ENCODE measurements at places on chromosomes 13 and 19.
A peak's percentile ranks its signal among the peaks of the same experiment; 100 is the strongest.

DNA sequence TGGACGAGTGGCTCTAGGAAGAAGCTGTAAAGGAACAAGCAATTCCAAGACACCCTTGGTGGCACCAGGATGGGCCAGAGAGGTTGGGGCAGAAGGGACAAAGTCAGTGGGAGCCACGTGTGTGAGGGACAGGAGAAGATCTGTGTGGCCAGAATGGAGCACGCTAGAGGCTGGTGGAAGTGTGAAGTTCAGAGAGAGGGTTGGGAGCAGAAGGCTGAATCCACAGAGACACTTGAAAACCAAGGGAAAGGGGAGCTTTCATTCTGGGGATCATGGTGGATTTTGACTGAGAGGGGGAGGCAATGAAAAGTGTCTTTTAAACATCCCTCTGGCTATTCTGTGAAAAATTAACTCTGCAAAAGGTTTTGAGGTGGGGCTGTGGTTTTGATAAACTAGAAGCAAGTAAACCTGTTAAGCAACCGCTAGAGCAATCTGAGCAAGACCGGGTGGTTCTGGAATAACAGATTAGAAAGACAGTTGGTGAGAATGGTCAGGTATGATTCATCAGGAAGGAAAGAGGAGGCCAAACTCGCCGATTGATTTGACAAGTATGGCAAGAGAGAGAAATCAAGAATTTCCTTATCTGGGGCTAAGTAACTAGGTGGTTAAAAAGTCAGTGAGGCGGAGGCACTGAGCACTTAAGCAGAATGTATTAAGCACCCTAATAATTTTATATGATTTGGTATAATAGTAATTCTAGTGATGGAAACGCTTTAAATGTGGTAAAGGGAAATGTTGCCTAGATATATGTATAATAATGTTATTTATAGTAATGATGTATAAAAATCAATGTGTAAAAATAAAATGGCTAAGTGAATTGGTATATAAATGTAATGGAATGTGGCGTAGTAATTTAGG is 140.0 kb downstream of the MYO16 start:
- DNase-seq, result no peak

- DNase-seq, result no peak
Observed at GRCh38 chr13:113946409-113947181, 27.3 kb downstream of the C13orf46 start.

- DNase-seq, result no peak
Observed at GRCh38 chr13:72181661-72182060, 314.7 kb upstream of the DACH1 start.

- DNase-seq, result peak; percentile 63
Observed at GRCh38 chr19:7833225-7834099, 3.4 kb downstream of the EVI5L start.

DNA sequence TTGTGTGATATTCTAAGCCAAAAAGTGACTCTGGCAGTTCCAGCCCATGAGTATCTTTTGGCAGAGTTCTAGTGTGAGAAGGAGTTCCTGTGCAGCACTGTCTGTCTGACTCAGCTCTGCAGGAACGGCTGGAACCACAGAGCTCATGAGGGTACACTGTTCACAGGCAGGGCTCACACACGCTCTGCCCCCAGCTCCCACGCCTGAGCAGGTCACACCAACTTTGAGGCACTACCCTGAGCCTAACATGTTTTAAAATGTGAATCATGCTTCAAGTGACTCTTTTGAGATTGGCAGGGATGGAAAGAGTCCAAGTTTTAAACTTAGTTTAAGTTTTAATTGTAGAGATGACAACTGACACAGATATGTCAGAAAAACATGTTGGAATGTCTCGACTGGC is 1203.3 kb downstream of the UQCRFS1 start:
- no peak for DNase-seq

- peak; percentile 73 for DNase-seq
Observed at GRCh38 chr19:4518345-4519171, at the start of gene PLIN4. Gene PLIN4 (minus strand): TSS chr19:4518486. CDS start chr19:4518272, 214 bp downstream.

DNA sequence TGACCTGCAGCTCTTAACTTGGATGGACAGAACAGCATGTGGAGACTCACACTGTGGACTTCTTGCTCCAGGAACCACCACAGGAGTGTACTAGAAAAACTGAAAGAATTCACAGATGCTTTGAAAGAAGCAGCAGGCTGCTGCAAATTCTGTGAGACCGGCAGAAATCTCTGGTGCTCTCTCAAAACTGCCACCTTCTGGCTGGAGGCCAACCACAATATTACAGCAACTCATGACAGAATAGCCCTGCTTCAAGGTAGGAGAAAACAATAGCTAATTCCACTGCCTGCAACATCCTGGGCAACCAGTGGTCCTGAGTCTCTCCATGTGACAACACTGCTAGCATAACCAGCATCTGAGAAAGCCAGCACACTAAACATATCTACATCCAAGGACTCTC is 26.9 kb downstream of the CDK8 start:
- no peak for DNase-seq

DNA sequence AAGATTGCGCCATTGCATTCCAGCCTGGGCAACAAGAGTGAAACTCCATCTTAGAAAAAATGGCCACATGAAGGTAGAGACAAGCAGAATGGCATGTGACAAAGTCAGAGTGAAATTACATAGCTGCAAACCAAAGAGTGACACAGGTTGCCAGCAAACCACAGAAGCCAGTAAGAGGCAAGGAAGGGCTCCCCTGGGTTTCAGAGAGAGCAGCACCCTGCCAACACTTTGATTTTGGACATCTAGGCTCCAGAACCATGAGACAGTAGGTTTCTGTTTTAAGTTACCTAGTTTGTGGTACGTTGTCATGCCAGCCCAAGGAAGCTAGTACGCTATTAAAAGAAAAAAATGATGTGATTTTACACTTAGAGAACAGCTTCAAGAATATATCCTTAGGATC is 1.9 kb downstream of the NLRP4 start:
- DNase-seq, result no peak

GRCh38 chr13:93004919-93005318 is 221.7 kb upstream of the GPC6 start:
- no peak for DNase-seq

DNA sequence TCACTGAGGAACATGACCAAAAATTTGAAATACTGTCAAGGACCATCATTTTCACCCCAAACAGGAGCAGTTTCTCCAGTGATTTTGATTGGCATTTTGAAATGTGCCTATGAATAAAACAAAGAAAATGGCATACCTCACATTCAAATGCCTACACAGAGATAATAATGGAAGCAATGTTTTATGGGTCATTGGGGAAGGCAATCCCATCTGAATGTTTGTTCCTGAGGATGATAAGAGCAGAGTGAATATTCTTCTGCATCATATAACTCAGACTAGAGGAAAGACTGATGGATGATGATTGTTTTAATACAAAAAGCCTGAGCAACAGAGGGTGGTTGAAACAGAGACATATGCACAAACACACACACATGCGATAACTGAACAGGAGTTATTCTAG is 2749.9 kb downstream of the PCDH9 start:
- no peak for DNase-seq

- peak; percentile 13 for DNase-seq
Observed at GRCh38 chr13:111941845-111942447, 125.0 kb upstream of the SOX1 start.

- DNase-seq, result no peak
Observed at GRCh38 chr13:100378533-100378932, 210.1 kb downstream of the GGACT start.

DNA sequence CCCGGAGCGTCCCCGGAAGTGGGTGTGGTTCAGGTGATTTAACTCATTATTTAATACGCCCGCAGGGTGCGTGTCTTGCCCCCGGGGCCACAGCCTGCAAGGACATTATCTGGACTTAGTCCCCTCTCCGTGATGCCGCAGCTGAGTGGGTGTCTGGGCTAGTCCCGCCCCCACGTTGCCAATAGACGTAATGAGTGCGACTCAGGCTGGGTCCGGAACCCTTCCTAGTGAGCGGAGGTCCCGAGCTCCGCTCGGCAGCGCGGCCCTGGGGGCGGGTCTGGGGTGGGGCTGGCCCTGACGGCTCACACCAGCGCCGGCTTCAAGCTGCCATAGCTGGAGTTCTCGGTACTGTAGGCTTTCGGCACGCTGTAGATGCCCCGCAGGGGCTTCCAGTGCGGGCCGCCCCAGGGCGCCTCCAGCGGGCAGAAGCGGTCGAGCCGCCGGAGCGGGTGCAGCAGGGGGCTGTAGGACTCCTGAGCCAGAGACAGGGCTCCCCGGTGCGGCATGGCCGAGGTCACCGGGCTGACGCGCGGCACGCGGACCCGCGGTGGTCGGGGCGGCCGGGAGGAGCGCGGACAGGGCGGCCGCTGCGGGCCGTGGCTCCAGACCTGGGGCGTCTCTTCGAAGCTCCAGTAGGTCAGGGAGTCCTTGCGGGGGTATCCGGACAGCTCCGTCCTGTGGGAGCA is 918 bp upstream of the LHB start:
- DNase-seq, result no peak

DNA sequence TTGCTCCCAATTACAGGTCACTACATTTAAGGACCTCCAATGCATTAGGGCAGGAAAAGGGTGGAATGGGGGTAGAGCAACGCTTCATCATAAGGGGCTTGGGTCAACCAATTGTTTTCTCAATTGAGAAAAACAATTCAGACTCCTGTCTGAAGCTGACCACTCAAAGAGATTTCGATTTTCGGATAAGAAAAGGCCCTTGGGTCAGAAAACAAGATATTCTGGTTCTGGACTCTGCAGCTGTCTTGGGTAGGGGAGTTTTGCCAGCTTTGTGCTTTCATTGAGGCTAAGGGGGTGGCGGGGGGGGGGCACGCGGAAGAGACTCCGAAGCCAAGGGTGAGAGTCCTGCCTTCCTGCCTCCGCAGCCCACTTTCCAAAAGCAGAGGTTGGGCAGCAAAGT is 4.8 kb upstream of the ZNF98 start:
- no peak for DNase-seq

DNA sequence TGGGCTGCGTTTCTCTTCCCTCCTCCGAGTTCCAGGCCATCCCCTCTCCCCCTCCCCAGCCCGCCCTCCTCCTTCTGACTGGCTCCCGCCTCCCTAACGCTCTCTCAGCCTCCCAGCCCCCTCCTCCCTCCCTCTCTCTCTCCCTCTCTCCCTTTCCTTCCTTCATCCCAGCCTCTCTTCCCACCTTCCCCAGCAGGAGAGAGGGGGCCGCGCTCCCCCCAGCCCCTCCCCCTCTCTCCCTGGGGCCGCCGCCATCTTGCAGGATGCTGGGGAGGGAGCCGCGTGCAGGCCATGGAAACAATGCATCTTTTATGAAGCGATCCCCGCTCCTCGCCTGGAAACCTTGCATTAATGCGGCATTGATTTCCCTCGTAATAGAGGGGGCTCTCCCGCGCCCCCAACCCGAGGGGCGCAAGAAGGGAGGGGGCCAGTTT is 42.6 kb upstream of the ADGRL1 start:
- no peak for DNase-seq

- no peak for DNase-seq
Observed at GRCh38 chr19:7830272-7830771, 304 bp downstream of the EVI5L start.

GRCh38 chr13:102443249-102443648 is 41.4 kb upstream of the FGF14 start:
- DNase-seq, result no peak

DNA sequence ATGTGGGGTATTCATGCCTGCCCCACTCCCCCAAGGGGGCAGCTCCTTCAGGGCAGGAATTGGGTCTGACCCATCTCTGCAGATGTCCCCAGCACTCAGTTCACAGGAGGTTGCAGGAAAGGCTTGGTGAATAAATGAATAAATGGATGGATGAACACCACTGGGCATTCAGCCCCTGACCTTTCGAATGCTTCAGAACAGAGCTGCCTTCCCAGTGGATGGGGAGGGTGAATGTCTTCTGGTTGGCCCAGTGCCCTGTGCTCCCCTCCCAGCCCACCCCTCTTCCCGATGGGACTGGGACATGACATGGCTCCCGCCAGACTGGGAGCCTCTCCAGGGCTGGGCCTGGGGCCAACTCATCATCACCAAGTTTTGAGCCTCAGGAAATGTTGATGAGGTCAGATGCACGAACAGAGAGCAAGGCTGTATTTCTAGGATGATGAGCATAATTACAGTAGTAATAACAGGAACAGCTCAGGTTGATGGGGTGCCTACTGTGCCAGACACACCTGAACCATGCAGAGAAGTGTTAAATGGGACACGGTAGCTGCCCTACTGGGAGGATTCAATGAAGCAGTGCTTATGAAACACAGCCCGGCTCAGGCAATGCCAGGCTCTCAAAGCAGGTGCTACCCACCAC is 25.7 kb downstream of the VRK3 start:
- no peak for DNase-seq

DNA sequence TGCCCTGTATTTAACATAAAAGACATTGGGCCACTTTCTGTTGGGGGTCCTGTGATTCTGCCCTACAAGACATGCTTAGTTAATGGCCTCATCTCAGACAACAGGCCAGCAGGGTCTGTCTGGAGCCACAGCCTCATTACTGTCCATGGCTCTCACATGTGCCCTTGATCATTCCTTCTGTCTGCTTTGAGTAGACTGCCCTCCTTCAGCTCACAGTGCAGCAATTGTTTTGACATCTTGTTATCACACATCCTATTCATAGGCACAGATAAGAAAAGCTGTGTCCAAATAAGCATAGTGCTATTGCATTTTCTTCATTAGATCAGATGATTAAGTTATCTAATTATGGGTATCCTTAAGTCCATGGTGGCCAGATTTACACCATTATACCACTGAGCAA is 127.9 kb downstream of the KCTD12 start:
- no peak for DNase-seq

GRCh38 chr13:93307651-93308050 is 81.0 kb downstream of the GPC6 start:
- no peak for DNase-seq

DNA sequence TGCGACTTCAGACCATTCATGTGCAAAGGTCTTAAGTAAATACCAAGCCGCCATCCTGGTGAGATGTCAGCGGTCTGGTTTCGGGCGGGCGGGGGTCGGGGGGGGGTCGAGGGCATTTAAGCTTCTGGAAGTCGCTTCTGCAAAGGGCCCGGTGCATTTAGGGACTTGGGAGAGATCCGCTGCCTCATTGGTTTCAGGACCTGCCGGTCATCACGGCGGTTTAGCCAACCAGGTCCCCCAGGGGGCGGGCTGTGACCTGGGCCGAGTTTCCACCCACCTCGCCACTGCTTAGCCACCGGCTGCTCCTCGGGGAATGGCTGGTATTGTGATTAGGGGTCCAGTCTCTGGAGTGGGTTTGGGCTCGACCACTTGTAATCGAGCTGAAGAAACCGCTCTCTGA is 7.8 kb downstream of the ANKLE1 start:
- no peak for DNase-seq

GRCh38 chr13:113876346-113877148 is 12.7 kb upstream of the GAS6 start:
- peak; percentile 23 for DNase-seq

DNA sequence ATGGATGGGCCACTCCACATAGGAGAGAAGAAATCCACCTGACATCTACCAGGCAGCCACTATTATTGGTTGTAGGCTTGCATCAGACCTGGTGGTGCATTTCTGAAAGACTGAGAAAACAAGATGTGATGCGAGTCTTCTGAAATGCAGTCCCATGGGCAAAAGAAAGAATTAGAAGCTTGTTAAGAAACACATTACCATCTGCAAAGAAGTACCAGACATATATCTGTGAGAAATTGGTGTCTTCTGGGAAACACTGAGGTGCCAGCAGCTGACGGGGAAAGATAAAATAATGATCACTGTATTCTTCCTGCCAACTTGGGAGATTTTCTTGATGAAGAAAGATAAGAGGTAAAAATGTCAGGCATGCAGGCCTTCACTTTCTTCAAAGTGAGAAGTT is 14.4 kb downstream of the AMER2 start:
- no peak for DNase-seq
